ENCODE measurements at places on chromosomes 12 and 14.

DNA sequence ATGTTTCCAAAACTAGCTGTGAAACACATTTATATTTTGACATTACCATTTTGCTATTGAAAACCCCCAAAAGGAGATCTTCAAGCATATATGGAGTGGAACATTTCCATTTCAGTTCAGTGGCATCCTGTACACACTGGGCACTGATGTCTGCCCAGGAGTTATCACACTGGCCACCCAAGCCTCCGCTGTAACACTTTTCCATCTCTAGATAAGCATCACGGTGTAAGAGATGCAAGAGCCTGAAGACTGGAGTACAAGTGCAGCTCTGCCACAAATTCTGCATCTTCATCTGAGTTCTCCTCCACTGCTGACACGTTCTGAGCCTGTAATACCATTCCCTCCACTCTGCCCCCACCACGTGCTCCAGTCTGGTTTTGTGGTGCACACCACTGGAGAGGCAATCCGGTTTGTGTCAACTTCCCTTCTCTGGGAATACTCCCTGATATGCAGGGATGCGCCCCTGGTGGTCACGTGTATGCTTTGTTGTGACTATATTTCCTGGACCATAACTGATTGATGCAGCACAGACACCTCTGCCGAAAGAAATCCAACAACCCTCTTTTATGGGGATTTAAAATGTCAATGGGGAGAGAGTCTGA is 12.7 kb downstream of the SPTLC2 start:
- DNase-seq, result no peak

DNA sequence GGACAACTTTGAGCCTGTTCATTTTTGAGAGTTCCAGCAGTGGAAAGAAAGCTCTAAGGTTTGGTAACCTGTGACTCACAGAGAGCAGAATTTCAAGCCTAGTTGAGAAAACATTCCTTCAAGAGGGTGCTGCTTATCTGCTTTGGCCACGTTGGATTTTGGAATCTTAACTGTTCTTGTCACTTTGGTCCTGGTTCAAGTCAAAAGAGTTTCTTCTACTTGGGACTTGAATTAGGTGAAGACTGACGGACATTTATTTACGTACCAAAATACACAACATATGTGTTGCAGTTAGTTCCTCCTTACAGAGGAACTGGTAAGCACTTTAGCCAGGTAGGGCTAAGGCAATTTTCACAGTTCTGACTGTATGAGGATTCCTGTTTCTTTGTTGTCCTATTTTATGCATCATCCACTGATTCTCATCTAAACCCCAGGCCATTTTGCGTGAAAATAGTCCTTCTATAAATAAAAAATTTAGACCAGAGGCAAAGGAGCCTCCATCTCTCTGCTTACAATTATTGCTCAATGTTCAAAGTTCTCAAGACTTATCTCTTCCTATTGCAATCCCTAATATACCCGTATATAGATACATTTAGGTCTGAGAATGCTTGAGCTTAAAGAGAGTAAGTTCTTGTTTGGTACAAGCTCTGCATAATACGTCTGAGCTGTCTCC is 580.9 kb downstream of the DIO2 start:
- DNase-seq, result no peak

- DNase-seq, result no peak
These were observed 98.7 kb downstream of the INSM2 start for GRCh38 chr14:35632676-35633075.

GRCh38 chr14:101833045-101833444 is 71.5 kb downstream of the PPP2R5C start:
- no peak for DNase-seq

- DNase-seq, result no peak
These were observed 249.2 kb downstream of the C12orf50 start for GRCh38 chr12:87779858-87780498.

DNA sequence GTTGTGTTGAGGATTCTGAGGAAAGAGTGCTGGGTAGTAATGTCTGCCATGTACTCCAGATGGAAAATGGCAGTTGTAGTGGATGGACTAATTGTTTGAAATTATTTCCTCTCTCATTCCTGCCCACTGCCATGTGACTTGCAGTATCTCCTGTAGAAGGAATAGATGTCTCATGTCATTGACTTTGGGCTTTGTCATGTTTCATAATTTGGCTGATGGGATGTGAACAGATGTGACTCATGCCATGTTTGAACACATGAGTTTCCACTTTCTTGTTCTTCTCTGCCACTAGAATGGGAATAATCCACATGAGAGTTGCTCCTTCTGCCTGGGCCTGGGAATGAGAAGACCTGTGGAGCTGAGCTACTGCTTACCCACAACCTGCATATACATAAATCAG is 2.4 kb upstream of the CALCOCO1 start:
- DNase-seq, result no peak

DNA sequence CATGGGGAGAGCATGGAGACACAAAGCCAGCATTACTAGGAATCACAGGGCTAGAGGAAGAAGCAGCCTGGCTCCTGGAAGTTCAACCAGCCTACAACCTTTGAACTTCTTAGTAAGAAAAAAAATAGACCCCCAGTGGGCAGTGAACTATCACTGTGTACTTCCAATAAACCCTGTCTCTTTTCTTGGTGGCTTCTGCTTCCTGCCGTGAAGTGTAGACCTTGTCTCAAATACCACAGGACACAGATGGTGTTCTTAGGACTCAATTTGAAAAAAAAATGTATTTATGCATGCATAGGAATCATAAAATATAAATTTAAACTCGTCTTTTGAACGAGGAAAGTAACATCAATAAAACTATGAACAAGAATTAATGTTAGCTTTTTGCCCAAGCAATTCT is 3.6 kb upstream of the PTGER2 start:
- DNase-seq, result no peak

- DNase-seq, result peak; percentile 46
These were observed 37.8 kb upstream of the DDHD1 start for GRCh38 chr14:53190938-53191337.

DNA sequence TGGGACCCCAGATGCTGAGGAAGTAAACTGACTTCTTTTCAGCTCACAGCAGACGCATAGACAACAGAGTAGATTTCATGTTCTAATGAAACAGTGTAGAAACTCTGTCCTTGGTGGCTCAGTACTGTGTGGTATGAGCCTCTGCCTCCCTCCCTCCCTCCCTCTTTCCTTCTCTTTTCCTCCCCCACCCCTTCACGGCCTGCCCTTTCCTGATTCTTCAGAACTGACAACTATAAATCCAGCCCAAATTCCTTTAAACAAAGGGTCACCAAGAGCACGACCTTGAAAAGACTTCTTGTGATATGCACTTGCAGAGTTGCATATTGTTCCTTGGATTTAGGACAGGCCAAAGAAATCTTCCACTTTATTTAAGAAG is 164.0 kb downstream of the ETV6 start:
- no peak for DNase-seq

GRCh38 chr12:132491138-132491663 is 1.2 kb downstream of the FBRSL1 start:
- DNase-seq, result no peak

GRCh38 chr14:26870096-26870495 is 272.3 kb upstream of the NOVA1 start:
- no peak for DNase-seq

DNA sequence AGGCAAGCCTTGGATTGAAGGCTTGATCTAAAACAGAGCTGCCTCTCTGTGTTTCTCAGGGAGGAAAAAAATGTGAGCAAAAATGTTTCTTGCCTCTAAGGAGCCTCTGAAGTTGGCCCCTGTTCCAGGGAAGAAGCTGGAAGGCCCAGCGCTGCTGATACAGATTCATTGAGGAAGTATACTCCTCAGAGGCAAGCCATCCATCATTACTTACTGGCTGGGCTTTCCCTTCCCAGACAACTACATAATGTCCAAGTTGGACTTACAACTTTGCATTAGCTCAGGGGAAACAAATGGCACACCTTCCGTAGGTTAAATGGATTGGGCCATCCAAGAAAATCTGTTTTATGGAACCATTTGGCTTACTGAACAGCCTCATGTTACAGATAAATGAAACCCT is 263.7 kb upstream of the SEL1L start:
- no peak for DNase-seq

GRCh38 chr14:34920339-34920738 is 45.2 kb upstream of the BAZ1A start:
- no peak for DNase-seq

DNA sequence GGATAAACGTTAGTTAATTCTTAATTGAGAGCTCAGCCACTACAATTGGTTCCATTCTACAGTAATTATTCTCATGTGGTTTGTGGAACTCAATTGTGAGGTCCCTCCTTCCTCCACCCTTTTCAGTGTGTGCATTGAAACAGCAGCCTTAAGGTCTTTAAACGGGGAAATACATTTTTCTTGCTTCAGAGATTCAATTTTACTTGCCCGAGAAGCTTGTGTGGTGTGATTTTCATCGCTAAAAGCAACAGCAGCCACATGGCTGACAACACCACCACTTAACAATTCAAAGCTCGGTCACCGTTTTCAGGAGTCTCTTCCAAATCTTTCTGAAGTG is 733 bp upstream of the PPFIBP1 start:
- DNase-seq, result no peak

- peak; percentile 52 for DNase-seq
These were observed at the start of gene AACS for GRCh38 chr12:125065021-125065918. TSS of gene AACS (plus strand) at chr12:125065435. CDS start at chr12:125065585, 150 bp downstream.

GRCh38 chr12:84694116-84694515 is 218.5 kb downstream of the SLC6A15 start:
- no peak for DNase-seq

GRCh38 chr12:33575346-33575745 is 135.7 kb upstream of the SYT10 start:
- no peak for DNase-seq

GRCh38 chr14:71629765-71630492 is 302.3 kb upstream of the RGS6 start:
- DNase-seq, result no peak

DNA sequence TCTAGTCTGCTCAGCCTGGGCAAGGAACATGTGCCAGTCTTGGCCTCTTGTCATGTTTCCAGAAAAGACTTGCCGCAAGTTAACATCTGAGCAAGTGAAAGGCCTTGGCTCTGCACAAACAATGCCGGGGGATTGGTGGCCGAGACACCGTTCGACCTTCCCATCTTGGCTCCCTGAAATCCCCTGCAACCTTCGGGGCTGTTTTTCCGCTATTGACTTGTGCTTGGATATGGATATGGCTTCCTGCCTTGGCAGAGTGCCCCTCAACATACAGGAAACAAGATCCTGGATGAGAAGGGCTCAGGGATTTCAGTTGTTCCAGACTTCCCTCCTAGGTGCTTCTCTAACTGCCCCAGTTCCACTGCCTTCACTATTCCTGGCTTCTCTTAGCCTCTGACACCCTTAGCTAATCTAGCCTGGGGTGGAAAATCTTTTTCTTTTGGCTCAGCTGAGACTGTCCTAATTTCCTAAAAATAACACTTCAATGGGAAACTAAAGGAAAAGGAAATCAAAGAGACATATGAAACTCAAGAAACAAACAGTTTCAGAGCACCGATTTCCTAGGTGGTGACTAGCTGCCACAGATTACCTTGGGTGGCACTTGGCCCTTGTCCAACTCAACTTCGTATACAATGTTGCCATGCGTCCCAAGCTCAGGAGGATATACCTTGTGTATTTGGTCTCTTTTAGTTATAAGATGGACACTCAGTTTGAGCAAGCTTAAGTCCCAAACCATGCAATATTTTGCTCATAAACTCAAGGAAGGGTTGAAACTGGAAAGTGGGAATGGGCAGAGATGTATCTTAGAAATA is 33.9 kb downstream of the RDH12 start:
- no peak for DNase-seq

GRCh38 chr12:67222302-67222701 is 46.9 kb upstream of the CAND1 start:
- DNase-seq, result no peak

- peak; percentile 49 for DNase-seq
These were observed 172.7 kb upstream of the OR4E1 start for GRCh38 chr14:21846227-21846885.

DNA sequence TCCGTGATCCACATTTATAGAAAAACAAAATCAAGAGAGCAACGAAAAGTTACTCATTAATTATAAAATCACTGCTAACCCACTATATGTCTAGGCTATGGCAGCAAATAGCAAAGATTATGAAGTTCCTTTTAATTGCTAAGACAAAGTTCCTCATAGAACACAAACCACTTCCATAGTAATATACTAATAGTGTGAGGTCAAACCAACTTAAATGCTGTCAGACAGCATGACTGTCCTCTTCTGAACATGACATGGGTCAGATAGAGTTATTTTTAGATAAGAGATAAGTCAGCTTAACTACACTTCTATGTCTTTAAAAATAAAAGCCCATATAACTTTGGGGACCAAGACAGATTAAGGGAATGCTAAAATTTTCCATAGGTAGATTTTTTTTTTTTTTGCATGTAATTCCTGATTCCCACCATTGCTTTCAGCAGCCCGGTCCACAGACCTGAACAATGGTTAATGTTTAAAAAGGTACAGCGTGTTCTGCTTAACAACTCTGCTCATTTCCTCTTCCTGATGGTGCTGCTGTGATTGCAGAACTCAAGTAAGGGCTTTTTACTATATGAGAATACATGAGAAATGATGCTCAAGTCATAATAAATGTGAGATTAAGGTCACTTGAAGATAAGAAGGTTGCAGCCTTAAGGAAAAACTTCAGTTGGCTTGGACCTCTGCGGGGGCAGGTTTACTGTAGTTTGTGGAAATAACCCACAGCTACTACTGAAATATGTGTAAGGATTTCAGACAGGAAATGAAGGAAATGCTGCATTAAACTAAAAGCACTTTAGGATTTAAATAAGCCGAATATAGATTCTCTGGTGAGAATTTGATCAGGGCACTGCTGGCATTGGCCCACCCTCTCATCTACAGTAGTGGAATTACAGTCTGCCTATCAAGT is 37.7 kb upstream of the DUSP6 start:
- no peak for DNase-seq

DNA sequence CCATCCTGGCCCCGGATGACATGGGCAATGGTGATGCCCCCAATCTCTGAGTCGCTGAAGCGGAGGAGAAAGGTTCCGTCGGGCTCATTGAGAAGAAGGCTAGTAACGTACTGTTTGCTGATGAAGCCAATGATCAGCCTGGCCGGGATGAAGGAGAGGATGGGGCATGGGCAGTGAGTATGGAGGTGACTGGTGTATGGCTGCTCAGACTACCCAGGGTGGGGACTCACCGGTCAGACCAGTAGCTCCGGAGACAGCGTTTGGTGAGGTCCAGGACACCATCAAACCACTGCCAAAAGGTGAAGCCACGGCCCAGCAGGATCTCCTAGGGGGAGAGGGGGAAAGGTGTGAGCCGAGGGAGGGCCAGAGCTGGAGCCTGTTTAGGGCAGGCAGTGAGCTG is 10.9 kb downstream of the NAB2 start:
- DNase-seq, result no peak

DNA sequence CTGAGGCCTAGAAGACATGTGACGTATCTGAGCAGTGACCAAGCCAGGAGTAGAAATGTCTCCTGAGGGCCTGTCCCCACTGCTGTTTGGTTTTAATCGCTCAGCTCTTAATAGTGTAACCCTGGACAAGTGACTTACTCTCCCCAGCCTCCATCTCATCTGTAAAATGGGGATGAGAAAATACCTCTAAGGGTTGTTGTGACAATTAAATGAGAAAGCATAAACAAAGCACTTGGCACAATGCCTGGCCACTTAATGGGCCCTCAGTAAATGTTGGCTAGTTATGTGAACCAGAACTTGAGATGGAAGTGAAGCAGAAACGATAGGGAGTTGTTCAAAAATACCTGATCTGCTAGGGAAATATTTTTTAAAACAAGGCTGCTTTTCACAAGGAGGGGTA is 58.2 kb downstream of the HMGA2 start:
- DNase-seq, result no peak

- no peak for DNase-seq
These were observed 83.5 kb upstream of the COCH start for GRCh38 chr14:30790827-30791226.

Measured in stimulated activated CD4-positive, alpha-beta T cell treated with anti-CD3 and anti-CD28 coated beads, Interleukin-1b, Interleukin-23, amount 100 ng/mL, for 1 hour (primary cell).